ENCODE measurements at places on chromosomes 3 and 15. TPM values are rescaled to one million over a fixed set of nuclear protein-coding genes. Genes with fewer than 3 reads are reported as not detected.
A peak's percentile ranks its signal among the peaks of the same experiment; 100 is the strongest.

DNA sequence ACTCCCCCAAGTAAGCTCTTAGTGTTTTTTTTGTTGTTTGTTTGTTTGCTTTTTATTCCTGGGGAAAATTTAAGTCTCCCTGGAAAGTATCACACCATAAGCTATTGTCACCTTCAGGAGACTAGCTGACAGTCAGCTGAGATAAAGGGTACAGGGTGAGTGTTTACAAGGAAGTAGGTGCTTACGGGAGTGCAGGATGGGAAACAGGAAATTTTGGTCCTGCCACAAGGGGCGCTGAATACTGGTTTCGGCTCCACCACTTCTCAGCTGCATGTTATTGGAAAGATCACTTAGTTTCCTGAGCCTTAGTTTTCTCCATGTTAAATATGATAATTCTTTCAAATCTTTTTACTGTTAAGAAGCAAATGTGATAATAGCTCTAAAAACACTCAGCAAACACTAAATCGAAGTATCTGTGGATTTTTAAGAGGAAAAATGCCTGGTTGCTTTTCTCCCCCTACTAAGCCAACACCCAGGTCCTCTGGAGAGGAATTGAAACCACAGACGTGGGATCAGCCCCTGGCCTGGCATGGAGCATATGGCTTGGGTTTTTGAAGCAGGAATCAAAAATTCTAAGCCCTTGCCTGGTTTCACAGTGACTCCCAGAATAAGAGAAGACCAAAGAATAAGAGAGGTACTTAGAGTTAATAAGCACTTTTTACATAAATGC is 90.7 kb downstream of the SCN11A start:
- DNase-seq: no peak
- no peak overlapping the region for H3K27ac ChIP-seq
- H3K36me3 ChIP-seq: no peaks in the 10 kb centered on the region
- no peaks in the 10 kb centered on the region for H3K27me3 ChIP-seq
- H3K4me3 ChIP-seq: no peak overlapping the region

PLCL2 gene
- 17.1 TPM for total RNA-seq

NBEAL2 gene
- total RNA-seq: 39.7 TPM

DNA sequence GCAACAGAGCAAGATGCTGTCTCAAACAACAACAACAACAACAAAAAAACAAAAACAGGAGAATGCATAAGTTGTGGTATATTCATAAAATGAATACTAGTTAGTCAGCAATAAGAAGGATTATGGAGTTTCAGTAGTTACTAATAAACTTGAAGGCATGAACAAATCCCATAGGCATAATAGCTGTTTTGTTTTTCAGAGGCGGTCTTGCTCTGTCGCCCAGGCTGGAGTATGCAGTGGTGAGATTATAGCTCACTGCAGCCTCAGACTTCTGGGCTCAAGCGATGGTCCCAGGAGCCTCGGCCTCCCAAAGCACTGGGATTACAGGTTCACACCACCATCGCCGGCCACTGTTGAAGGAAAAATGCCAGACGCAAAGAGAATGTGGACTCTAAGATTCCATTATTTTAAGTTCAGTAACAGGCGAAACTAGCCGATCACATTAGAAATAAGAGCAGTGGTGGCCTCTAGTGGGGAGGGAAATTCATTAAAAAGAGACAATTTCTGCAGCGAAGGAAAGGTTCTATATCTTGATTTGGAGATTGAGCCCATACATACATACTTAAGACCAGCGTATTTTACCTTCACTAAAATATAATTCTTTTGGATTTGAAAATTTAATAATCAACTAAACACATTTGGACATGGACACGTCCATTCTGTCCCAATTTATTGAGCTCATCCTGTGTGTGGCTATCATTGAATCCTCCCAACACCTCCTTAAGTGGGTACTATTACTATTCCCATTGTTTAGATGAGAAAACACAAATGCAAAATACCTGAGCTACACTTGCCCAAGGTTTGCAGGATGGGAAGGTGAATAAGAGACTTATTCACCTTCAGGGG is 27.4 kb upstream of the HDAC11 start:
- H3K36me3 ChIP-seq: no peaks in the 10 kb centered on the region
- H3K27ac ChIP-seq: peak overlapping the region; percentile 78
- H3K4me1 ChIP-seq: peaks cover 7% of the 10 kb centered on the region
- no peak for DNase-seq

DNA sequence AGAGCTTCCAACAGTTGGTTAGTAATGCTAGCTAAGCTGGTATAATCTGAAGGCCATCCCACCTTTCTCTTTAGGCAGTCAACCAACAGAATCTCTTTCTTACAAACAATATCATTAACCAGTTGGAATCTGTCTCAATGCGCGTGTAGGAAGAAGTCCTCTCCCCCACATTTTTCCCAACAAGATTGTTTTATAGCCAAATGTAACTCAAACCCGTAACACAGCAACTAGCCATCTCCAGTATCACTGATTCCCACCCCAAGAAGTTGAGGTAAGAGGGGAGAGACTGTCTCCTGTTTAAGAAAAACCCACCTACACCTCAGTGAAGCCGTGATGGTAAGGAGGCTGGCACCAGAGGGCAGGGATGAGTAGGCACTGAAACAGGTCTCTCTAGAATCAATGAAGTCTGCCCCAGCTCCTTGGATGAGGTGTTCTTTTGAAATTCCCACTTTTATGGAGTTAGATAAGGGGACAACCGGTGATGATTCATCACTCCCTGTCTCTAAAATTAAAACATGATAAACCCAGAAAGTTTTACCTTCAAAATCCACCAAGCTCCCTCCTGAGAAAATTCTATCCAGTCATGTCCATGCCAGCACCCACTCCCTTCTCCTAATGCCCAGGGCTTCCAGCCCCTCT is 30.9 kb downstream of the CDC25A start:
- no peaks in the 10 kb centered on the region for H3K4me1 ChIP-seq
- no peak for DNase-seq
- H3K27ac ChIP-seq: no peak overlapping the region
- H3K4me3 ChIP-seq: no peak overlapping the region
- H3K36me3 ChIP-seq: peaks cover 2% of the 10 kb centered on the region
- H3K27me3 ChIP-seq: no peaks in the 10 kb centered on the region

CX3CR1 gene
- 0.54 TPM for total RNA-seq

GABRA5 gene
- total RNA-seq: not detected

DNA sequence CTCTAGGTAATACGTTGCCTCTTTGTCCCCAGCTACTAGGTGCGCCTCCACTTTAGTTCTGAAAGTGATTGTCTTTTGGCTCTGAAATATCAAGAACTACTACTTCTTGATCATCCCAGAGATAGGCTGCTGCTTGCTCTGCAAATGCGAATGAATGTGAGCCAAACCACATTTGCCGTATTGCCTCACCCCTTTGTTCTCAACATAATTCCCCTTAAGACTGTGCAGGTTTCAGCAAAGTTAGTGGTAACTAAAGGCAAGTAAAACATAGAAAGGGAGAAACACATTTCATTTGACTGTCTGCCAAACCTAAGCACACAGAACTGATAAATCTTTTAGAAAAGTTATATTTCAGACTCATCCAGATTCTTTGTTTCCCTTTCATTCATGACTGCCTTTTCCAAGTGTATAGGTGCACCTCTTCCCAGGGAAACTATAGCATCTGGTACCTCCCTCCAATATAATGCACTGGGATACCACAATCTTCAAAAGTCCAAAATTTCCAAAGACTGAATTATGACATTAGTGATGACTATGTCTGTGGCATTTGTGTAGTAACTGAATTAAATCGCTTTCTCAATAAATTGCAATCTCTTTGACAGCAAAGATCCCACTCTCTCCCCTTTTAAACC is 720.6 kb upstream of the CBLB start:
- no peak overlapping the region for H3K27ac ChIP-seq
- H3K36me3 ChIP-seq: no peaks in the 10 kb centered on the region
- H3K27me3 ChIP-seq: no peaks in the 10 kb centered on the region

CPN2 gene
- total RNA-seq: not detected

CSTA gene
- not detected for total RNA-seq

DNA sequence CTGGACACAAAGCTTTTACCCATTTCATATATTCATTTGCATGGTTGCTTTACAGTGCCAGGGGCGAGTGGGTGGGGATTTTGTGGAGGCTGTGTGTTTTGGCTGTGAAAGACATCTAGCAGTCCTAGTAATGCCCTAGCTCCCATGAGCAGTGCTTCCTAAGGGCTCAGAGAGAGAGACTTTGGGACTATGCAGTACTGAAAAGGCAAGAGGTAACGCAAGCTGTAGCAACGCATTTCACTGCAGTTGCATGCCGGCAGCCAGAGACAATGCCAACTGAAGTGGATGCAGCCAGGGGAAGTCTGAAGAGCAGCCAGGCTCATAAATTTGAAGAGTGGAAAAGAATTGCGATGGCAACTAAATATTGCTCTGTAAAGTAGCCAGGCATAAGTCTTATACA is 27.4 kb upstream of the ATP10A start:
- H3K27ac ChIP-seq: no peak overlapping the region
- no peaks in the 10 kb centered on the region for H3K27me3 ChIP-seq
- no peak overlapping the region for H3K4me3 ChIP-seq

- no peak overlapping the region for H3K4me3 ChIP-seq
- no peaks in the 10 kb centered on the region for H3K4me1 ChIP-seq
- H3K27ac ChIP-seq: no peak overlapping the region
Measured at GRCh38 chr15:73873889-73874511, 636 bp downstream of the TBC1D21 start.

AQP9 gene
- total RNA-seq: 10.0 TPM
